CD4-positive, alpha-beta T cell treated with Interleukin-12 subunit alpha and Interleukin-12 subunit beta, for 1 hour (primary cell): ENCODE measurements at places on chromosomes 6 and 20.

DNA sequence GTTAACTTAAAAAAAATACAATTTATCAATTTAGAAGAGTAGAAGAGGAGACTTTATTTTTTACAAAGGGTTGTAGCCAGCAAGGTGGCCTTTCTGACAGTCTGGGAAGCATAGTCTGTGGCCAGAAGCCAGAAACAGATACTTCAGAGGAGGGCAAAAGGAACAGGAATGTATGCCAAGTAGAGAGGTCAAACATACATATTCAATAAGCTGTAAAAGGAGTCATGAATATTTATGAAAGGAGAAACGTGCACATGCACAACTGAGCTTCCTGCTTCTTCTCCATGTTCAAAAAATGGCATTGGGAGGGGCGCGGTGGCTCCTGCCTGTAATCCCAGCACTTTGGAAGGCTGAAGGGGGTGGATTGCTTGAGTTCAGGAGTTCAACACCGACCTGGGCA is 43.9 kb upstream of the FAM184A start:
- no peak for DNase-seq

DNA sequence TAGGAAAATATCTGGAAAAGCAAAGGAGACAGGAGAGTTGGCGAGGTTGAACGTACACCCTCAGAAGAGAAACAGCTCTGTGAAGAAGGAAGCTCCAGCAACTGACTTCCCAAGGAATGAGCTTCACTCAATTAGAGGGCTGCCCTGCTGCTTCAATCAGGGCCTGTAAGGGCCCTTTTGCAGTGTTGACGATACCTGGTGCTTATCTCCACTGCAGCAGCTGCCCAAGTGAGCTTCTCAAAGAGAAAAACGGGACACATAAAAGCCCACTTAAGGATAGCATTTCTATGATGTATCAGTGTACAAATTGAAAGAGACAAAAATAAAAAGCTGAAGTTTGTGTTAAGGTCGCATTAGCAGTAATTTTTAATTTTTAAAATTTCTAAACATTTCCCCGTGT is 16.4 kb downstream of the SEC63 start:
- DNase-seq: no peak

- DNase-seq: no peak
Observed at GRCh38 chr20:52191916-52192718, 538 bp upstream of the ZFP64 start.

- no peak for DNase-seq
Observed at GRCh38 chr6:166618251-166618650, 8.8 kb downstream of the RPS6KA2 start.

- DNase-seq: no peak
Observed at GRCh38 chr6:112651239-112651638, 304.1 kb downstream of the RFPL4B start.

DNA sequence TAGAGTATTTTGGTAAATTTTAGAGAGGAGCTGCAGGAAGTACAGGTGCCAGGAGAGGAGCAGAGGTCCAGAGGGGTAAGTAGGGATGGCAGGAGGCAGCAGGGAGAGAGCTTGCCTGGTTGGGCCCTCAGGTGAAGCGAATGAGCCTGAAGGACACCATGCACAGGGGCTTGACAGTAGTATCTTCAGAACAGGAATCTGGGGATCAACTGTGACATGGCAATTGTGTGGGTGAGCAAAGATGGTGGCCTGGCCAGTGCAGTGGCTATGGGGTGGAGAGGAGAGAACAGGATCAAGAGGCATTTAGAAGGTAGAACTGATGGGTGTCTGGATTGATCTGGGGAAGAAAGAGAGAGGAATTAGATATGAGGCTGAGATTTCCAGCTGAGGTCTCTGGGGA is 68.7 kb upstream of the RNF24 start:
- no peak for DNase-seq

DNA sequence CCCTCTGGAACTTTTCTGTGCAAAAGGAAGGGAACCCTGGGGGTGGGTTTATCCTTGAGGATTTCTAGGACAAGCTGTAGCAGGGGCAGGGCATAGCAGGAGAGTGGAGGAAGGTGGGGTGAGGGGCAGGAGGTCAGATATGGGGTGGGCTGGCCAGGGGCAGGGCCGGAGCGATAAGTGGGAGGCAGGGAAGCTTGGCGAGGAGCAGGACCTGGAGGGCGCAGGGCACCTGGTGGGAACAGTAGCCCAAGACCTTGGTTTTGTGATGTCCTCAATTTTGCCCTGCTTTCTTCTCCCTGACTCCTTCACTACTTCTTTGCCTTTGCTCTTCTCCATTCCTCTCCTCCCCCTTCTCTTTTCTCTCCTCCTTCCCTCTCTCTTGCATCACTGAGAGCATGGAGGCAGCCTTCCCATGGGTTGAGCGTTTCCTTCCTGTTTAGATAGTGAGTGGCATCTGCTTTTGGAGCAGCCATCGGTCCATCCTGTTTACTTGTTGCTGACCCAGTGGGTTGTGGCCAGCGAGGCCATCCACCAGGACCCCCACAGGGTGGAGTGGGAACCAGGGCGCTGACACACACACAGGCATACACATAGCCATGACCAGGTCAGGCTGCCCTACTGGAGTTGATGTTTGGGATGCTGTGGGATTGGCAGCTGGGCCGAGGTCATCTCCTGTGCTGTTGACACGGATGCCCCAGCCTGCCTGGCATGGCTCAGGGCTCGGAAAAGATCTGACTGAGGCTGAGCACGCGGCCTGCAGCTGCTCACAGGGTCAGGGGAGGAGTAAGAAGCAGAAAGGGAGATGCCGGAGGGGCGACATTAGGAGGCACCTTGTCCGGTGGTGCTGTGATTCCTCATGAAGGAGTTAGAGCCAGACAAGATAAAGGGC is 121.0 kb upstream of the RNF24 start:
- no peak for DNase-seq
